ENCODE measurements at places on chromosomes 7 and 10.

DNA sequence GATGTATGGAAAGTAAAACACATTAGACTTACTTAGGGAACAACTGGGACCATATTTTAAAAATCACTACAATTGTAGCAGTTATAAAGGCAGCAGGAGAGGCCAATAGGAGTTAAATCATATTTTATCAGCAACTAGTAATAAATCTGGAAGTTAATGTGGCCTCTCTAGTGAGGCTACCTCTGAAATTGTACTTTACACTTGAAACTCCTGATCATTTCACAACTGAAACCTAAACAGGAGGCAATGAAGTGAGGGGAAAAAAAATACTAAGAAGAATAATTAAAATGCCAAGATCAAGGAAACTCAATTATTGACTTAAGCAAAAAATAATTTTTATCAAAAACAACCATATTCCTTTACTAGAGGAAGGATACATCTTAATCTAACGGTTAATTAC is 265.6 kb upstream of the HGF start:
- DNase-seq, result no peak

DNA sequence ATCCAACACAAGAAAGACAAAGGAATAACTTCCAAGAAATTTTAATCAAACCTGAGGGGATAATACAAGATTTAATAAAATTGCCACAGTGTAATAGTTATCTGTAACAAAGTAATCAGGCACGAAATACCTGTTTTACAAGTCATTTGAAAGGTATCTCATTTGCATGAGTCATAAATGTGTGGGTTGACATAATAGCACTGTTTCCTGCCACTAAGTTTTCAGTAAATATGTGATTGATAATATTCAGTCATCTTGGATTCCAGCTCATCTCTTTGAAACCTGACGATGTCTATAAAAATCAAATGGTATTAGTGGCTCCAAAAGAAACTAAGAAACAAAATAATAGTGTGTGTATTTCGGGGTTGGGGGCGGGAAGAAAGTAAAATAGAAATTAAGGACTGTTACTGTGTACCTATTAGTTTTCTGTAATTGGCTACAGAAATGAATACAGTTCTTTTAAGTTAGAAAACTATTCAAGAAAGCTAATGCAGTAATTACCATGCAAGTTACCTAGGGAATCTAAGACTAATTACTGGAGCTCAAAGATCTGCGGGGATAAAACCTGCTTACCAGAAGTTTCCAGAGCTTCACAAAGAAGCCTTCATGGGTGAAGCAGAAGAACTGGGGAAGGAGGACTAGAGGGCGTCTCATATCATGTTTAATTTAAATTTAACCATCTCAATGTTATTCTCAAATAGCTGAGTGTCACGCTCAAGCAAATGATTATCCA is 100.7 kb downstream of the ST8SIA6 start:
- no peak for DNase-seq

DNA sequence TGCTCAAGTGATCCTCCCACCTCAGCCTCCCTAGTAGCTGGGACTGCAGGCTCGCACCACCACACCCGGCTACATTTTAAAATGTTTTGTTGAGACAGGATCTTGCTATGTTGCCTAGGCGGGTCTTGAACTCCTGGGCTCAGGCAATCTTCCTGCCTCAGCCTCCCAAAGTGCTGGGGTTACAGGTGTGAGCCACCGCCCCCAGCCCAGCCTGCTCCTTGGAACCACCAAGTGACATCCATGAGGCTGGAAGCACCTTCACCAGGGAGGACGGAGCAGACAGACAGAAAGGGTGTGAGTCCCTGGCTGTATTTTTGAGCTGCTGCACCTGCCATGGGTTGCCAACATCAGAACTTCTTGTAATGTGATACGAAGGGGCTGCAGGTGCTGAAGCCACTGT is 62.3 kb upstream of the UBE3C start:
- DNase-seq, result no peak

- DNase-seq, result no peak
These were observed 484.0 kb upstream of the GALNT17 start for GRCh38 chr7:70647801-70648498.

DNA sequence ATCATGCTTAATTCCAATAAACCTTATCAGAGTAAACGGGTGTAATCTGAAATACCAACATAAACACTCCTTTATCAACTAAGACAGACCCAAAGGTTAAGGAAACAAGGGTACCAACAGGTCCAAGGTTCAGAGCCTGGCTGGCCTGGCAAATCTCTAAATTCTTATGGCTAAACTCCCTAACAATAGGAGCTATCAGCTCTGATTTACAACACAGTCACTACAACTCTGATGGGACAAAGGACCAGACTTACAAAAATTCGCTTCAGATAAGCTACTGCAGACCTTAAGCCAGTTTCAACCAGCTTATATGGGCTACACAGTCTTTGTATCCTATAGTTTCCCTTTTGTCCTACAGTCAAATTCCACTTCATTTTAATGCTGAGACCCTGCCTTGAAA is 381.9 kb downstream of the ZWINT start:
- no peak for DNase-seq

DNA sequence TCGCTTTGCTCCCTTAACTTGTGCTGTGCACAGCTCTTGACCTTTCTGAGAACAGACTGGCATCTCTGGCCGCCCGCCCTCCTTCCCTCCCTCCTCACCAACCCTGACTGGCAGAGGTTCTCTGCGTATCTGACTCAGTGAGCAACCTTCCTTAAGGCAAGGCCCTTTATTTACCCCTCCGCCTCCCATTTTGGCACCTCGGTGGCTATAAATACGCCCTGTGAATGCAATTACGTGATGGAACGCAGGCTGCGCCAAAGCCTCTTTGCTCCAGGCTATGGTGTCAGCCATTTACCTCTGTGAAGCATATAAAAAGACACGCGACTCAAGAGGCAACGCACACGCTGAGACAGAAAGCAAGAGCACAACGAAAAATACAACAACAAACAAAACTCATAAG is 764.3 kb downstream of the SUGCT start:
- peak; percentile 94 for DNase-seq

DNA sequence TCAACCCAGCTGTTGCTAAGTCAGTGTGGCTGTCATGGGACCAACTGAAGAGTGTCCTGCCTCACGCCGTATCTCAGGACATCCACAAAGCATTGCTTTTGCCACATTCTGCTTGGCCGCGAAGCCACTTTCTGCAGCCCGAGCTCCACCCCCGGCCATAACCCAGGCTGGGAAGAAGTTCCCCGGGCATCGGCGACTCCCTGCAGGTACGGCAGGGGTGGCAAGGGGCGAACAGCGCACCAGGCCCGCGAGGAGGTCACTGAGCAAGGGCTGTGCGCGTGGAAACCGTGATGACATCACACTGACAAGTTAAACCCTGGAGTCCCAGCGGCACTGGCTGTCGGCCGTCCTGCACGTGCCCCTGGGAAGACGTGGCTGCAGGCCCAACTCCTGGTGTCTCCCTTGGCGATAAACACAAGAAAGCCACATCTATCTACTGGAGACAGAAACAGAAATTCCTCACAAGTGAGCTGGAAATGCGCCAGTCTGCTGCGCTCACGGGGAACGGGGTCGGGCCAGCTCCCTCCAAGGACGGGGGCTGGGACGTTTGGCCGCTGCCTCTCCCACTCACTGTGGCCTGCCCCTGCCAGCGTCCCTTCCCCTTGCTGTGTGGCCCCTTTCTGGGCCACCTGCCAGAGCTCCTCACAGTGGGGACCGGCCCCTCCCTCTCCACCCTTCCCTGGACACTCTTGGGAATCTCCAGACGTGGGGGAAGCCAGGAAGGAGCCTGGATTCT is 326.3 kb downstream of the DNAJB6 start:
- DNase-seq, result no peak

- no peak for DNase-seq
These were observed 1.4 kb upstream of the NOS3 start for GRCh38 chr7:150989456-150989855.

- DNase-seq, result no peak
These were observed 57.0 kb downstream of the YKT6 start for GRCh38 chr7:44257618-44258422.
